ENCODE measurements at places on chromosomes 2 and 18.

- no peak for DNase-seq
These were observed 17.1 kb downstream of the RNF144A start for GRCh38 chr2:6934345-6934744.

GRCh38 chr2:144331674-144332355, 188.1 kb downstream of the ZEB2 start:
- no peak for DNase-seq

DNA sequence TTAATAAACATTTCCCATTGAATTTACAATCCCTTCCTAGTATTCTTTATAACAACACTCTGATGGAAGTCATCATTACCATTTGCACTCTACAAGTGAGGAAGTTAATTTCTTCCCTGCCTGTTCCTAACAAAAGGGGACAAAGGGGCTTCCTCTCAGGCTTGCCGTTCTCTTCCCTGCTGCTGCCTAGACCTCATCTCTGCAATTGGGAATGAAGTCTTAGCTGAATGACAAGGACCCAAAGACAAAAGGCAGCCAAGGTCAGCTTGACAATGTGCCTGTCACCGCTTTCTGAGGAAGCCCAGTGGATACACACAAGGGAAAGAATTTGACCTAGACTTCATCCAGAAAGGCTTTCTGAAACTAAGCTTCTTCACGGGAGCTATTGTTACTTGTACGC, 416.4 kb downstream of the CMPK2 start:
- DNase-seq: no peak

GRCh38 chr18:47898696-47899095, 31.8 kb downstream of the SMAD2 start:
- no peak for DNase-seq

GRCh38 chr2:46337208-46337994, 40.2 kb downstream of the EPAS1 start:
- DNase-seq: no peak

GRCh38 chr2:61436092-61436491, 34.8 kb downstream of the USP34 start:
- DNase-seq: no peak

- no peak for DNase-seq
These were observed 338.3 kb upstream of the ZEB2 start for GRCh38 chr2:144858211-144858610.

DNA sequence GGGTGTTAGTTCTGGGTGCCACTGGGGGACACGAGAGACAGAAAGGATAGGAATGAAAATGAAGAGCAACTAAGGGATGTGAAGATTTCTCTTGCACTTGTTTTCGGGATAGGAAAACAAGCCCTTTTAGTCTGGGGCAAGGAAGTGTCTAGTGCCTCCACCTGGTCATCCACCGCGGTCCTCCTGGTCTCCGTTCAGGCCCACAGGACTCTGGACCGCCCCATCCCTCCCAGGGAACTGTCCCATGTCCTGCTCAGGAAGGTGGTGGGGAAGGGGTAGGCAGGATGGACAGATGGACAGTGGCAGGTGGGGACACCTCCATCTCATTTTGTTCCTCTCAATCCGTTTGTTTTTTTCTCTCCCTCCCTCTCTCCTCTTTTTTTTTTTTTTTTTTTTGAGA, 45.9 kb downstream of the AGAP1 start:
- no peak for DNase-seq

GRCh38 chr2:842151-842803, 108.4 kb upstream of the SNTG2 start:
- peak; percentile 39 for DNase-seq

DNA sequence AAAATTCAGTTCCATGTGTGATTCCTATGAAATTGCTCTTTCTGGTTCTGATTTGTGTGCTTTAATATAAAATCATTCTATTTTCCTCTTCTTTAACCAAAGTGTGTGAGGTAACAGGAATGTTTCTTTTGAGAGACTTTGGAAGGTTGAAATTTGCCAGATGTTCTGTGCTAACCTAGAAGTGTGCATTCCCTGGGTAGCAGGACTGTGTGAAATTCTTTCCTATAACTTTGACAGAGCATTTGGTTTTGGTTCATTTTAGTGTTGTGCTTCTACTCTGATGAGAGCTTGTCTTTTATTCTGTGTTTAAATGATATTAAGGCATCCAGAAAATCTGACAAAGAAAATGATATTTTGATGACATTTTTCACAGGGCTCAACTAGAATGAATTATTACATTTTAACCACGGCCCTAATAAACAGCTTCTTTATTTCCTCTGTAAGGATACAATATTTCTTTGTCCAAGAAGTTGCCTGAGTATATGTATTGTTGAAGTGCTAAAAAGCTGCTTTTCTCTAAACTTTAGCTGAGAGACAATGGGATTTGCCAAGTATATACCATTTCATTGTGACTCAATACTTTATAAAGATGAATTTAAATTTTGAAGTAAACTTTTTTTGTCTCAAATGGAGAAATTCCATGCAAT, 34.7 kb upstream of the DLX1 start:
- DNase-seq: no peak

GRCh38 chr2:32357318-32358110, 691 bp downstream of the BIRC6 start:
- no peak for DNase-seq

- DNase-seq: no peak
These were observed 82.6 kb downstream of the EN1 start for GRCh38 chr2:118764855-118765254.

GRCh38 chr2:46937471-46937901, 21.9 kb upstream of the MCFD2 start:
- DNase-seq: no peak

Data from NCI-H187 (cell line).